ENCODE measurements at places on chromosomes 12 and 14. TPM values are rescaled to one million over a fixed set of nuclear protein-coding genes. Genes with fewer than 3 reads are reported as not detected.

The P2RX7 gene
- 0.55 TPM for total RNA-seq

The A2M gene
- total RNA-seq = 3.4 TPM

DNA sequence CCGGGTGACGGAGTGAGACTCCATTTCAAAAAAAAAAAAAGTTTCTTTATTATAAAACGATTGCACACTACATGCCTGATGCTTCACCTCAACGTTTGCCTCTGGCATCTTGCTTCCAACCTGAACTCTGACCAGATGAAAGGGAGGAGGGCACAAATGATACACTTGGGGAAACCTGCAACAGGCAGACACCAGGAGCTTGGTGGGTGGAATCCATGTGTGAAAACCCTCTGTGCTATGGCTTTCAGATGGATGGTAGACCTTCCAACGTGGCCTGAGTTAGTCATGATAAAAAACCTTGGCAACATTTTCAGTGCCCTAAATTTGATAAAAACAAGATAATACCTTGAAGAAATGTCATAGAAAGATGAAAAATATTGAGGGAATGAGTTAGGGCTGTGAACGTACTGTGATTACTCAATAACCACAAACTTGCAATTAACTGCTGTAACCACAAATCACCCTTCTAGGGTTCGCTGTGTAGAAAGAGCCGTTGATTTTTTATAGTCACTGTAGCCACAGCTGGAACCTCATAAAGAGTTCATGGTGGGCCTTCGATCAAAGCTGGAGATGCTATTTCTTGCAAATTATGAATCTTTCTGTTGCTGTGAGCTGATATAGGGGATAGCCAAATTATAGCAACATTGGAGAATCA is 26.1 kb upstream of the GZMB start:
- no peak for DNase-seq

- DNase-seq = no peak
Observed at GRCh38 chr12:103244596-103244995, 251.2 kb downstream of the C12orf42 start.

DNA sequence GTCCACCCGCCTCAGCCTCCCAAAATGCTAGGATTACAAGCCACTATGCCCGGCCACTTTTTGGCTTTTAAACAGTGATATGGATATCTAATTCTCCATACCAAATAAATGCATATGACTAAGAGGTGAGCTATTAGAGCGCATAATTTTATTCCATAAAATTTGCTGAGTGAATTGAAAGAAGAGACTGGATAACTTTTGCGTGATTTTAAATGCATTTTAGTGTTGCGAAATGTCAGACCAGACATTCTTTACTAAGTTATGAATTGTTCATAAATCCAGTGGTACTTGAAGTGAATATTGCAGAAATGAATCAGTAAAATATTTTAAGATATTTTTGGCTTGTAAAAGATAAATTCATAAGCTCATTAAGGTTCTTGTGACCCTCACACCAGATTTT is 50.9 kb upstream of the DIP2B start:
- DNase-seq = no peak

DNA sequence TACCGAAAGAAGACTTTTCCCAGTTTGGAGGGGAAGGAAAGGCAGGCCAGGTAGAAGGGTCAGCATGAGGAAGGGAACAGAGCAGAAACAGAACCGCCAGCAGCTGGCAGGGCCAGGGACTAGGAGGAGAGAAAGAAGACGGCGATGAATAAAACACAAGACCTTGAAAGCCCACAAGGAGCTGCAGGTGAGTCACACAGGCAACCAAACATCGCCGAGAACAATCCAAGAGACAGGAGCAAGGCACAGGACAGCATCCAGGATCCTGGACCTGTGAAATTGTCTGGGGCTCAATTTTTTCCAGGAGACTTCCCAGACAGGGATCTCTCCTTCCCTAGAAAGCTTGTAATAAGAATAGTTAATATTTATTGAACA is 47.3 kb downstream of the NUAK1 start:
- DNase-seq = no peak

DNA sequence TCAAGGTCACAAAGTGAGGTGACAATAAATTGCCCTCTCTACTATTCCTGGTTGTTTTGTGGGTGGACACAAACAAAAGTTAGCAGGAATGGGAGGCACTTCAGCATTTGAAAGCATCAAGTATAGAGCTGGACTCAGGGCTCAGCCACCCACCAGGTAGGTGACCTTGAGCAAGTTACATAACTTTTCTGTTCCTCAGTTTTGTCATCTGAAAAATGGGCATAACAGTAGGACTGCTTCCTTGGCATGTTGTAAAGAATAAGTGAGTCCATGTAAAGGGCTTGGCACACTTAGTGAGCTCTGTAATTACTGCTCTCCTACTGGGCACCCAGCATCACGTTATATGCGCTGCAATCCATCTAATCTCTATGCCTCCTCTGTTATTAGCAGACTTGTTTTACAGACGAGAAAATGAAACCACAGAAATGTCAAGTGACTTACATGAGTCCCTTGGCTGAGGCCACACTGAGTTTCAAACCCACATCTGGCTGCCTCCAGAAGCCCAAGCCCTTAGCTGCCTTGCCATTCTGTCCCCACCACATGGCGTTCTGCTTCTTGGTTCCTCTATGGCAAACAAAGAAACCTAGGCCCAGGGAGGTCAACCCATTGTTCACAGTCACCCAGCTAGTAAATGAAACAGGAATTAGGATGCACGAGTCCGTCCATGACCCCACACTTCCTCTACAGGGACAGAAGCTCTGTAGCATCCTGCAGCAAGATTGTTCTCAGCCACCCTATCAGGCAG is 63.2 kb upstream of the SLC24A4 start:
- DNase-seq = no peak

DNA sequence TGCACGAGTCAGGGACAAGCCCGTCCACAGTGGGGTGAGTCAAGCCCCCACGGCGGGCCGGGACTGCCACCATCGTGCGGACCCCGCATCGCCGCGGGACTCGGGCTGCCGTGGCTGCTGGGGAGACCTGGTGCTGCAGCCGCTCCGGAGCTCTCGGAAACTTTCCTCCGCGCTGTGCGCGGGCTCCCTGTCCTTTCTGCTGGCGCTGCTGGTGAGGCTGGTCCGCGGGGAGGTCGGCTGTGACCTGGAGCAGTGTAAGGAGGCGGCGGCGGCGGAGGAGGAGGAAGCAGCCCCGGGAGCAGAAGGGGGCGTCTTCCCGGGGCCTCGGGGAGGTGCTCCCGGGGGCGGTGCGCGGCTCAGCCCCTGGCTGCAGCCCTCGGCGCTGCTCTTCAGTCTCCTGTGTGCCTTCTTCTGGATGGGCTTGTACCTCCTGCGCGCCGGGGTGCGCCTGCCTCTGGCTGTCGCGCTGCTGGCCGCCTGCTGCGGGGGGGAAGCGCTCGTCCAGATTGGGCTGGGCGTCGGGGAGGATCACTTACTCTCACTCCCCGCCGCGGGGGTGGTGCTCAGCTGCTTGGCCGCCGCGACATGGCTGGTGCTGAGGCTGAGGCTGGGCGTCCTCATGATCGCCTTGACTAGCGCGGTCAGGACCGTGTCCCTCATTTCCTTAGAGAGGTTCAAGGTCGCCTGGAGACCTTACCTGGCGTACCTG is 1.1 kb downstream of the PDE3A start:
- DNase-seq = peak; percentile 72

DNA sequence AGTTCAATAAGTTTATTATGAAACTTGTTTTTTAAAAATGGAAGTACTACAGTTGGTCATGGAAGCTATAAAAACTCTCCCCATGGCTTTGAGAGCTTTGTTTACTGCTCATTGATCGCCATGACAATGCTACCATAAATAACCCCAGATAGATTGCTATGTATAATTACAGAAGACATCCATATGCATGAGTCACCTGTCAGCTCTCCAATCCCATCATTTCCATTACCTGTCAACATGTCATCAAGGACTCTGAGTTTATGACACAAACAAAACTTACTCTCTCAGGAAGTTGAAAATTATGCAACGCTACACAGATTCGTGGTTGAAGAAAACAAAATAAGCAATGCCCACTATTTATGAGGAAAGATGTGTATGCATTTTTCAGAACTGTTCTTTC is 144.4 kb downstream of the SEC23A start:
- no peak for DNase-seq

The EAPP gene
- 24.4 TPM for total RNA-seq

GRCh38 chr12:13539051-13539450 is 342.5 kb downstream of the EMP1 start:
- DNase-seq = no peak

The C12orf50 gene
- total RNA-seq = not detected

- DNase-seq = no peak
Observed at GRCh38 chr14:67820428-67820971, 921 bp downstream of the RAD51B start.

The SMIM41 gene
- 0.14 TPM for total RNA-seq

DNA sequence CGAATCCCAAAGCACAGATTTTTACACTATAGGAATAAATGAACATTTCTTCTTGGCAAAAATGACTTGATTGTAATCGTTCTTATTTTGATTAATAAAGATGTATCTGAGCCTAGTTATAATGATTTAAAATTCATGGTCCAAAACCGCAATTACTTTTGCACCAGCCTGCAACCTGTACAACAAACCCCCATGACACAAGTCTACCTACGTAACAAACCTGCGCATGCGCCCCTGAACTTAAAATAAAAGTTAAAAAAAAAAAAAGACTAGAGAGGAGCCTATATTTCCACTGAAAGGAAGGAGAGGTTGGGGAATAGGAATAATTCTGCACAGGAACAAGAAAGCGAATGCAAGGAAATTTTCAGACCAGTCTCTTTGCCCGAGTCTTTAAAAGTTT is 145.2 kb downstream of the SCARB1 start:
- no peak for DNase-seq

DNA sequence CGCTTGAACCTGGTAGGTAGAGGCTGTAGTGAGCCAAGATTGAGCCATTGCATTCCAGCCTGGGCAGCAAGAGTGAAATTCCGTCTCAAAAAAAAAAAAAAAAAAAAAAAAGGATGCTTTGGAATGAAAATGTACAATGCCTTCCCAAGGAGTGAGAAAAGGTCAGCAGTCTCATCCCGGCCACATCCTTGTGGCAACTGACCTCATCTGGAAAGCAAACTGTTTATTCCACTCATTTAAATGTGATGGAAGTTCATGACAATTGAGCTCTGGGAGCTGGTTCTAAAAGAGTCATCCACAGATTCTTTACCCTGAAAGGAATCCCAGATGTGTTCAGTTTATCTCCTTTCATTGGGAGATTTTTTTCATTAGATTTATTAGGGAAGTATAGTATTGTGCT is 19.4 kb upstream of the LIMA1 start:
- no peak for DNase-seq

The RFX4 gene
- total RNA-seq = 0.14 TPM

DNA sequence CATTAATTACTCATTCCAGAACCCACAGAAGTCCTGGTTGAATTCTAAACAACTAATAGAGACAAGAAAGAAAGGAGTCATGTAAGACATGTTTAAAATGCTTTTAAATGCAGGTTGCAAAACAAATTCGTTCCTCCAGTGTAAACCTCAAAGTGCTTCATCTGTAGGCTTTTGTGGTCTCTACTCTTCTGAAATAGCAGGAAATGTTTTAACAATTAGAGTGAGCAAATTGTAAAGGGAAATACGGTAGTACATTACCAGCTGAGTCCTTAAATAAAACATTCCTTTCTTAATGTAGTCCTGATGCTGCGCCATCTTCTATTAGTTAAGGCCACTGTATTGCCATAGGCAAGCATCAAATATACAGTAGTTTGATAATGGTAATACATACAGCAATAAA is 1934.2 kb upstream of the SEL1L start:
- no peak for DNase-seq

The POMT2 gene
- total RNA-seq = 35.2 TPM

DNA sequence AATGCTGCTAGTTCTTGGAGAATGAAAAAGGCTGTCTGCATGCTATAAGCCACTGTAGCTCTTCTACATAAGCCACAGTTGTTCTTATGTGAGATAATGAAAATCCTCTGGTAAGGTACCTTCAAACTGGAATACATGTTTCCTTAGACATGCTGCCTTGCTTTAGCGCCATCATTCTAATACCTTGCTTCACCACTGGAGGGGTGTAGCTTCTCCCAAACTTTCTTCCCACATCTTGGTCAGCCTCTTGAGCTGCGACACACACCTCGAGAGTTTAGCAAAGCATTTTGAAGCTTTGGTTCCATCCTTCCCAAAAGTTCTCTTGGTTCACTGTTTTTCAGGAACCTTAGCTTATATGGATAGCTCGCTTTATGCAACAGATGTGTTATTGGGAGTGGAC is 69.5 kb downstream of the NKX2-1 start:
- no peak for DNase-seq

- DNase-seq = no peak
Observed at GRCh38 chr12:94112121-94112520, 36.3 kb upstream of the PLXNC1 start.
